H9 (cell line): ENCODE measurements at places on chromosomes 3 and 15. TPM values are rescaled to one million over a fixed set of nuclear protein-coding genes. Genes with fewer than 3 reads are reported as not detected.

DNA sequence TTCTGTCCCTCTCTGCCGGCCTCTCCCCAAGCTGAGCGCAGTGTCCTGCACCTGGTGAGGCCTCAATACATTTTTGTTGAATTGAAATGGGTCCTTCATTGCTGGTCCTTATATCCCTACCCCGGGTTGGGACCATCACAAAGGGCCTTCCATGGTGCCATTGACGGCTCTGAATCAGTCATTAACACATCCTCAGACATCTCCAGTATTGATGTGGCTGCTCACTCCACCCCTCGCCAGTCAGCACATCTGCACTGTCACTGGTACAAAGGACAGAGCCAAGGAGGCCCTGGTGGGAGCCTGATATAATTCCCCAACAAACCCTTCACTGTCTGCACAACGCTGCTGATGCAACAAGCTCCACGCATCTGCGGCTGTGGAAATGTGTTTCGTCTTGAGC is 191.6 kb upstream of the TOPAZ1 start:
- peaks cover 6% of the 10 kb centered on the region; the same call in 1 of the 2 replicates for H3K4me1 ChIP-seq
- H3K27ac ChIP-seq, result no peak overlapping the region
- no peak for DNase-seq
- H3K27me3 ChIP-seq, result no peaks in the 10 kb centered on the region
- 0 out of 3 replicates have a peak, but pooled peaks cover 2% of the 10 kb centered on the region for H3K36me3 ChIP-seq

- H3K27me3 ChIP-seq, result no peaks in the 10 kb centered on the region
- no peak for DNase-seq
- no peaks in the 10 kb centered on the region for H3K36me3 ChIP-seq
- H3K27ac ChIP-seq, result no peak overlapping the region
- no peak overlapping the region for H3K4me3 ChIP-seq
These were observed 396.5 kb downstream of the OCA2 start for GRCh38 chr15:27702581-27702980.

The GRM2 gene
- 1.5 and 1.9 TPM in 2 replicates for total RNA-seq

The GRIP2 gene
- total RNA-seq, result 3.1 and 3.2 TPM in 2 replicates

The PLXNA1 gene
- total RNA-seq, result 39.6 and 42.1 TPM in 2 replicates

GRCh38 chr3:32493437-32494414 is 8.9 kb downstream of the CMTM6 start:
- DNase-seq, result no peak
- no peak overlapping the region for H3K27ac ChIP-seq
- H3K27me3 ChIP-seq, result no peaks in the 10 kb centered on the region
- no peak overlapping the region for H3K4me3 ChIP-seq
- peaks cover 5% of the 10 kb centered on the region; the same call in 1 of the 2 replicates for H3K36me3 ChIP-seq

GRCh38 chr15:75456710-75457109 is 5.2 kb upstream of the SIN3A start:
- peak overlapping the region; percentile 78 for H3K4me3 ChIP-seq
- H3K4me1 ChIP-seq, result no peaks in the 10 kb centered on the region; the same call in 1 of the 2 replicates
- DNase-seq, result no peak
- H3K36me3 ChIP-seq, result no peaks in the 10 kb centered on the region

GRCh38 chr3:143307613-143308183 is 188.1 kb downstream of the CHST2 start:
- no peak for DNase-seq
- no peaks in the 10 kb centered on the region for H3K36me3 ChIP-seq
- H3K27ac ChIP-seq, result no peak overlapping the region
- H3K4me1 ChIP-seq, result no peaks in the 10 kb centered on the region
- H3K4me3 ChIP-seq, result no peak overlapping the region
- no peaks in the 10 kb centered on the region for H3K27me3 ChIP-seq

DNA sequence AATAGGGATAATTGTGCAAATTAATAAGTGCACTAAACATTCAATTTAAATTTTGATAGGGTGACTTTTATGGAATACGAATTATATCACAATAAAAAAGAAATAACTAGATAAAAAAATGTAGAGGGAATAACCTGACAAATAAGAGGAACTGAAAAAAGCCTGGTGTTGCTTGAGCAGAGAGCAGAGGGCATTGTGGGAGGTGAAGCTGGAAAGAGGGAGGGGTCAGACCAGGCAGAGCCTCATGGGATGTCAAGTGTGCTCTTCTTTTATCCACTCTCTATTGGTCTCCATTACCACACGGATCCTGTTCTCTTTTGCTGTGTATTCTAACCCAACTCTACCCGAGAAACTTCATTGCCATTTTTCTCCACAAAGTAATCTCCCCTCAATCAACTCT is 264.0 kb upstream of the CRBN start:
- no peak overlapping the region for H3K27ac ChIP-seq
- H3K4me3 ChIP-seq, result no peak overlapping the region
- no peaks in the 10 kb centered on the region for H3K27me3 ChIP-seq
- H3K36me3 ChIP-seq, result no peaks in the 10 kb centered on the region
- DNase-seq, result no peak

DNA sequence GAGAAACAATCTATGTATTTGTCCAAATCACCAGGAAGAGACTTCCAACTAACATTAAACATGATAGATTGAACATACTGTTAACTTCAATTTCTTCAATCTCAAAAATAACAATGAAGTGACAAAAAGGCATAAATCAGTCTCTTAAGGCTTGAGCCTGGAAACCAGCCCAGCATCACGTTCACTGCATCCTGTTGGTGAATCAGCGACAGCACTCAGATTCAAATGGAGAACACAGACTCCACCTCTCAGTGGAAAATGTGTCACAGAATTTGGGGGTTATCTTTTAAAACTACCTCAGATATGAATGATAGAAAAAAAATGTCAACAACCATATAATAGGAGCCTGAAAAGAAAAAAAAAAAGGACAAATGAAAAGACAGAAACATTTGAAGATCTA is 212.0 kb downstream of the MINAR1 start:
- H3K27me3 ChIP-seq, result no peaks in the 10 kb centered on the region
- no peak overlapping the region for H3K27ac ChIP-seq
- H3K36me3 ChIP-seq, result no peaks in the 10 kb centered on the region
- no peak for DNase-seq
- no peak overlapping the region for H3K4me3 ChIP-seq
- no peaks in the 10 kb centered on the region for H3K4me1 ChIP-seq

The EHHADH gene
- total RNA-seq, result 2.1 and 2.7 TPM in 2 replicates

DNA sequence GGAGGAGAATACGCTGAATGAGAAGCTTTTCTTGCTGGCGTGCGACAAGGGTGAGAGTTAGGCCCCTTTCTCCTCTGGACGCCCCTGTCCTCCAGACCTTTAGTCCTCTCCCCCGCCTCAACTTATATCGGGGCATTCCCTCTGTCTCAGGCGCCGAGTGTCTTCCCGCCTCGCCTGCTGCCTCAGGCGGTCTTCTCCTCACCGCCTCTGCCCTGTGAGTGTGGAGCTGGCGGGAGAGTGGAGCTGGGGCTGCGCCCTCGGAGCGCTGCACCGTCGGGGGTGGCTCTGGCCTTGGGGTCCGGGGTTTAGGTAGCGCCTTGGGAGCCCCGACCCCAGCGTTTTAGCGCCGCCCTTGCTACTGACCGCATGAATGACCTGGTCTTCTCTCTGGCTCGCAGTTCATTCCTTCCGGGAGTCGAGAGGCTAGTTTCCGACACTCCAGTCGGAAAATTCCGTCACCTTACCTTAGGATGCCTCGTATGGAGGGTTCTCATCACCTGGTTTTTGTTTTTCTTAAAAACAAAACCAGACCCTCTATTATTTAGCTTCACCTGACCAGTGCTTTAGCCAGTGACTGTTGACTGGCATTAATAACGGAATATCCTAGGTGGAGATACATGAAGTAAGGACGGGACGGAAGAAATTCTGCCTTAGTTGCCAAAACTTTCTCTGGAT is 985 bp downstream of the TRPC1 start:
- H3K27me3 ChIP-seq, result no peaks in the 10 kb centered on the region
- peaks cover 9% of the 10 kb centered on the region; the same call in 1 of the 3 replicates for H3K36me3 ChIP-seq
- peak overlapping the region; percentile 92 for H3K4me3 ChIP-seq
- DNase-seq, result peak; percentile 82
- peak overlapping the region; percentile 72 for H3K27ac ChIP-seq

The RBP2 gene
- not detected in 2 replicates for total RNA-seq

GRCh38 chr3:184637705-184638104 is 74.2 kb downstream of the MAGEF1 start:
- no peak overlapping the region for H3K27ac ChIP-seq
- H3K36me3 ChIP-seq, result no peaks in the 10 kb centered on the region
- DNase-seq, result no peak
- peaks cover 2% of the 10 kb centered on the region; the same call in 1 of the 2 replicates for H3K27me3 ChIP-seq
- H3K4me3 ChIP-seq, result no peak overlapping the region
- H3K4me1 ChIP-seq, result peaks cover 2% of the 10 kb centered on the region; the same call in 1 of the 2 replicates

DNA sequence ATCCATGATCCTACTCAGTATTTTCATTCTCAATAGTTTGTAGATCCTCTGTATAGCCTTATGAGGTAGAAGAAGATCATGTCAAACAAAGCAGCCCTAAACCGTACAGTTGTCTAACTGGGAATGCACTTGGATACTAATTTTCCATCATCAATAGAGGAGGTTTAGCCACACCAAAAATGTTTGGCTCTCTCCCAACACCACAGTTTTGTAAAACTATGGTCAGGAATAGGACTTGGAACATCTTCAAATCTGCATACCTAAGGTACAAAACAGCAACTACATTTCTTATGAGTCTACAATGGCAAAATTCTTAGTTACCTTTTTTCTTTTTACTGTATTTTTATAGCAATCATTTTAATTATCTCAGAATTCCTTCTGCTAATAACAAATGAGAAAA is 1001.6 kb downstream of the ROBO2 start:
- H3K27ac ChIP-seq, result no peak overlapping the region
- no peak for DNase-seq
- no peak overlapping the region for H3K4me3 ChIP-seq

DNA sequence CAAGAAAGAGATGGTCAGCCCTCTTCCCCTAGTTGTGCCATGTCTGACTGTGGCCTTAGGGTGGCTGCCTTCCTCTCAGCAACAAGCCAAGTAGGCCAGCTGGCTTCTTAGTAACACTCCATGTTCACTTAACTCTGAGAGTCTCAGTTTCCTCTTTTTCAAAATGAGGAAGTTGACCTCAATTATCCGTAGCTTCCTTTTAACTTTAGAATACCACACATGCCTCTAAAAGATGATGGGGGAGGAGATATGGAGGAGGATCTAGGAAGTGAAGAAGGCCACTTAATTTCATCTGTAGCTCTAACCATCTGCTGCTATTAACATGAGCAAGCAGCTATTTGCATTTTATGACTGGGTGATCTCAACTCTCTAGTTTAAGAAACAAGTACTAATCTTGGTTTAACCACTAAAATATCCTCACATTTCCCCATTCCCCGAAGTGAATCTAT is 32.9 kb downstream of the CD200R1L start:
- H3K27me3 ChIP-seq, result no peaks in the 10 kb centered on the region
- no peak for DNase-seq
- no peaks in the 10 kb centered on the region for H3K4me1 ChIP-seq

The PAQR9 gene
- total RNA-seq, result 2.3 and 3.2 TPM in 2 replicates

- no peak overlapping the region for H3K27ac ChIP-seq
- peaks cover 5% of the 10 kb centered on the region; the same call in 2 of the 3 replicates for H3K36me3 ChIP-seq
- no peak for DNase-seq
These were observed 25.8 kb upstream of the ANXA2 start for GRCh38 chr15:60423537-60423936.

- no peaks in the 10 kb centered on the region for H3K36me3 ChIP-seq
- H3K4me3 ChIP-seq, result no peak overlapping the region
- no peaks in the 10 kb centered on the region for H3K4me1 ChIP-seq
These were observed 36.3 kb upstream of the MASP1 start for GRCh38 chr3:187327845-187328244.

- DNase-seq, result peak; percentile 41
- H3K36me3 ChIP-seq, result no peaks in the 10 kb centered on the region
- no peaks in the 10 kb centered on the region for H3K27me3 ChIP-seq
- H3K4me3 ChIP-seq, result no peak overlapping the region
These were observed 108.1 kb downstream of the ROBO2 start for GRCh38 chr3:77147836-77148578.

The RARB gene
- 0.22 and 0.29 TPM in 2 replicates for total RNA-seq

The MTFMT gene
- total RNA-seq, result 13.2 and 16.0 TPM in 2 replicates

The SAMD7 gene
- total RNA-seq, result not detected in 2 replicates

- DNase-seq, result peak; percentile 86
- H3K27ac ChIP-seq, result no peak overlapping the region
- H3K27me3 ChIP-seq, result no peaks in the 10 kb centered on the region
- no peak overlapping the region for H3K4me3 ChIP-seq
- H3K4me1 ChIP-seq, result peaks cover 2% of the 10 kb centered on the region; the same call in 1 of the 2 replicates
- peaks cover 7% of the 10 kb centered on the region for H3K36me3 ChIP-seq
These were observed 55.7 kb downstream of the GALK2 start for GRCh38 chr15:49225572-49226281.
